ENCODE measurements at places on chromosomes 5 and 9. TPM values are rescaled to one million over a fixed set of nuclear protein-coding genes. Genes with fewer than 3 reads are reported as not detected.
A peak's percentile ranks its signal among the peaks of the same experiment; 100 is the strongest.

GRCh38 chr5:166358127-166358830 is 1933.2 kb upstream of the WWC1 start:
- H3K27me3 ChIP-seq, result no peaks in the 10 kb centered on the region
- no peaks in the 10 kb centered on the region for H3K36me3 ChIP-seq
- no peak for DNase-seq
- H3K27ac ChIP-seq, result no peak overlapping the region
- no peaks in the 10 kb centered on the region for H3K4me1 ChIP-seq

DNA sequence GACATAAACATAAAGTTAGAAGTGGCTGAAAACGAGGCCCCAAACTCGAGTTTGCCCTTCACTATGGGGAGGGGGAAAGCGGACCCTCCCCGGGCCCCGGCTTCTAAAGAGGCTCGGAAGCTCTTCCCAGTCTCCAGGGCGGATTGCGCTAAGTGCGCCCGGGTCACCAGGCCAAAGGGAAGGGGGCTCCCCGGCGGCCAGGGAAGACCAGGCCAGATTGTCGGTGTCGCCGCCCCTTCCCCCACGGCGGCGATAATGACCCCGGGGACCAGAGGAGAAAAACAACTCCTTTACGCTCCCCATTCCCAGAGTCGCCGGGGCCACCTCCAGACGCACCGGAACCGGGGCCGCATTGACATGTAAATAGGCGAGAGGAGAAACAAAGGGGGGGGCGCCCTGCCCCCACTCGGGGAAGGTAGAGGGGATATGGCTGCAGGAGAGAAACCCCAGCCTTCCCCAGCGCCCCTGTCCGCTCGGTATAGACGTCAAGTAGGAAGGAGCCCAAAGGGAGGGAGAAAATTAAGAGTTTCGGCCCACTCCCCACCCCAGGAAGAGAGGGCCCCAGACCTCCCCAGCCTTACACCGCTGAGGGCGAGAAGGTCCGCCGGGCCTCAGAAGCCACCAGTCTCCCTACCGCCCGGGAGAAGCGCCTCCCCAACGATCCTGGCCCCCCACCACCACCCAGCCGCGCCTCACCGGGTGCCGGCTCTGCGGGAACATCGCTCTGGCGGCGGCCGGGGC is 1.7 kb downstream of the TLE1 start:
- H3K27ac ChIP-seq, result peak overlapping the region; percentile 44
- H3K4me1 ChIP-seq, result peaks cover 8% of the 10 kb centered on the region
- no peak overlapping the region for H3K4me3 ChIP-seq
- no peaks in the 10 kb centered on the region for H3K27me3 ChIP-seq

DNA sequence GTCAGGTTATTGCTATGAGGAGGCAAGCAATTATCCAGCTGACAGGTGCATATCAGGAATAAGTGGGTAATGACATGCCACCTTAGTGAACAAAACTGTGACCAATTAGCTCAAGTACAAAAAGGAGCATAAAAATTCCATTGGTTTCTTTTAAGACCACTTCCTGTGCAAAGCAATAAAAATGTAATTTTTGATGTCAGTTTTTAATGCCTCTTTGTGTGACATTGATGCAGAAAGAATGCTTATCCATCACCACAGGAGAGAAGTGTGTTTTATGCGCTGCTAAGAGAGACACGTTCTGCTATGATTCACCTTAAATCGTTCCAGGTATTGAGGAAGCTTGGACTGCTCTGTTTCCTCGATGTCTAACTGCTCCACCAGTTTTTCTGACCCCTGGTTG is 96.7 kb downstream of the MRPS27 start:
- H3K4me3 ChIP-seq, result no peak overlapping the region
- H3K4me1 ChIP-seq, result no peaks in the 10 kb centered on the region
- no peak overlapping the region for H3K27ac ChIP-seq

DNA sequence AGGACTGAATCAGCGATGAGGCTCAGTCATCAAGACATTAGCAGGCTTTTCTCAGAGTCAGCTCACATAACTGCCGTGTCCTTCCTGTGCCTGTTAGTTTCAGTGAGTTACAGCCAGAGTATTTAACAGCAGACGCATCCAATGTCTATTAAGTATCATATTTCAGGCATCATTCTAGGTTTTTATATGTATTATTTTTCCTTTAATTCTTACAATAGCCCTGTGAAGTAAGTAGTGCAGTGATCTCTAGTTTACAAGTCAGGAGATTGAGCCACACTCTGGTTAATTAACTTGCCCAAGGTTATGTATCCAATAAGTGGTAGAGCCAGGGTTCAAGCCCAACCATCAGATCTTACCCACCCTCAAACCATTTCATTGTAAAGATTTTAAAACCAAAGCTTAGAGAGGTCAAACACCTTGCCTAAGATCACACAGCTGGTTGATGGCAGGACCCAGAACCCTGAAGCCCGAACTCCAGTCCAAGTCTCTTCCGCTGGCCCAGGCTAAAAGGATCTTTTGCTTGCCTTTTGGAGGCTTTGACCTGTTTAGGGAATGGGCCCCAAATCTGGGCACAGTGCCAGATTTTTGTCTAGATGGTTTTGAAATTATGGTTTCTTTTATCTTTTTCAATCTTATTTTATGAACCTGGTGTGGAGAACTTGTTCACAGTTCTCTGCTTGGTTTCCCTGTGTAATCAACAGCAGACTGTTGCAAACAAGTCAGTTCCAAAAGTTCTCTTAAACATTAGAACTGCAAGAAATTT is 261.2 kb upstream of the CLINT1 start:
- no peaks in the 10 kb centered on the region for H3K36me3 ChIP-seq
- no peak overlapping the region for H3K4me3 ChIP-seq
- peaks cover 15% of the 10 kb centered on the region for H3K4me1 ChIP-seq
- peaks cover 9% of the 10 kb centered on the region for H3K27me3 ChIP-seq
- no peak overlapping the region for H3K27ac ChIP-seq

- H3K4me3 ChIP-seq, result no peak overlapping the region
- H3K27me3 ChIP-seq, result no peaks in the 10 kb centered on the region
- H3K4me1 ChIP-seq, result no peaks in the 10 kb centered on the region
- no peak overlapping the region for H3K27ac ChIP-seq
- H3K36me3 ChIP-seq, result no peaks in the 10 kb centered on the region
Observed at GRCh38 chr5:8895599-8895998, 650.3 kb downstream of the SEMA5A start.

The LIFR gene
- polyA plus RNA-seq, result not detected

Measured in naive B cell (primary cell).